Kasumi-1 (cell line): ENCODE measurements at places on chromosomes 1 and 21.

- no peak for DNase-seq
Observed at GRCh38 chr1:31615414-31615813, 2.1 kb upstream of the HCRTR1 start.

- DNase-seq = no peak
Observed at GRCh38 chr1:112769611-112770010, 54.5 kb upstream of the PPM1J start.

GRCh38 chr1:26894263-26894662 is 4.2 kb upstream of the GPN2 start:
- DNase-seq = no peak

DNA sequence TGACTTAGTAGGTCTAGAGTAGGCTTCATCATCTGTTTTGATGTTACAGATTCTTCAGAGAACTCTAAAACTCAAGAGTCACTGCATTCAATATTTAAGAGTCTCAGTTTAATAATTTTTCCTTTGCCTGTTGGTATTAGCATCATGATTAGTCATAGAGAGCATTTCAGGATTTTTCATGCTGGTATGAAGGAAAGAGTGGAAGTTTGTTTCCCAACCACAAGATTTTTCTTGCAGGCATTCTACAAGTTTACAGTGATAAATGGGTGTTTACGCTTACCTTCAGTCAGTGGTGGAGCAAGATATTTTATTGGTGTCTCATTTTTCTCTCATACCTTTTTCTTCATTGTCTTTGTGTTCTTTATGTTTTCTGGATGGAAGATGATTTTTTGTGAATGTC is 58.4 kb upstream of the MYOCOS start:
- no peak for DNase-seq

DNA sequence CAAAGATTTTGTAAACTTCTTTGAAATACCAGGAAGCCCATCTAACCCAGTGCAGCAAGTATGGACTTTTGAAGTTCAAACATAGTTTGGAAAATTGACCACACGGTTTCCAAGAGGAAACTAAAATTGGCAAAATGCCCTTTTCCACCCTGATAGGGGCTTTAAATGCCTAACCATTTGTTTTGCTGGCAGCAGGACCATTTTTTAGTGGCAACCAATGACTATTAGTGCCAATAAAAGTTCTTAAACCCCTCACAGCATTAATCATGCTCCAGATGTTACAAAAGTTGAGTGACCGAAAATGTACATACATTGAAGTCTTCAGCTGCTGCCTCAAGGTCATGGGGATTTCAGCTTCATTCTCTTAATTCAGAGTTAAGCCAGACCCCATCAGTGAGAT is 46.4 kb upstream of the ENAH start:
- DNase-seq = no peak

GRCh38 chr21:35559128-35559828 is 501.0 kb downstream of the SETD4 start:
- no peak for DNase-seq

DNA sequence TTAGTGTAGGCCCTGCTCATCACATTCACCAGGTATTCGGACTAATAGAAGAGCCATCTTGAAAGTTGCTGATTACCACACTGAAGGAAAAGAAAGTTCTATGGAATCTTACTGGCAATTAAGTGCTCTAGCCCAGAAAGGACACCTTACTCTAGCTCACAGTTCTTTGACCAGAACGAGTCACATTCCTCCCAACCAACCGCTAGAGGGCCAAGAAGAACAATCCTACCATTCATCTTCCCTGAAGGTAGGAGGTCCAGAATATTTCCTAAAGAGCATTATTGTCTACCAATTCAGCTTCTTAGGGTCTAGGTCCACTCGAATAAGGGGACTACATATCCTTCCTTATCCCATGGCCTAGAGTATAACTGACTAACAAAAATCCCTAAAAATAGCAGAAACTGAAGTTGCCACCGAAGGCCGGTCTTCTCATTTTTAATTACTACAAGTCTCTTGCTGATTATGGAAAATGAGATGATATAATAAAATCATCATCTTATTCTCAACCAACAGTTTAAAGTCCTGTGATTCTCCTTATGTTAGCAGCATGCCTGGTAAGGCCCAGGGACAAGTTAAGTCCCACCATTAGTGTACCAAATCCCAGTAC is 2.7 kb upstream of the FMO1 start:
- peak; percentile 43 for DNase-seq

DNA sequence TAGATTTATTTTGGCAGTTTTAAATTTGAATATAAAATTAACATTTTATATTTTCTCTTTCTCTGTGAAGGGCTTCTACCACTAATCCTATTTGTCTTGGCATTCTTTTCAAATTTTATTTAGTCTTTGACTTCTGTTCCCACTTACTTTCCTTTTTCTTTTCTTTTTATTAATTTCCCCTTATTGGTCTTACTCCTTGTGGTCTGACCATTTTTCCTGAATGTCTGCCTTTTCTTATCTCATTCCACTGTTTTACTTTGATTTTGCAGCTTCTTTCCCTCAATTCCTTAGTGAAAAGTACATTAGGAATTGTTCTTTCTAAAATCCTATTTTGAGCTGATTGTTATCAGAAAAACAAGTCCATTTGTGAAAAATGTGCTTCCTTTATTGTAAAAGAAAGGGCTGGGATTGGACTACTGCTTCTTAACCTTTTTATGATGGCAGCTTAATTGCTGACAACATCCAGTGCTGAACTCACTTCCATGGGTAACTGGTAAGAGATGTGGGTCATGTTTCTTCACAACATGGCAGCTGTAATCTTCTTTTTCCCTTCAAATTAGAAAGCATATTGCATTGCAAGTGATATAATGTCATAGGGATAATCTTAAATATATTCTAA is 284.6 kb downstream of the DNM3 start:
- DNase-seq = no peak

GRCh38 chr1:38026592-38027200 is 14.2 kb downstream of the UTP11 start:
- DNase-seq = peak; percentile 50

DNA sequence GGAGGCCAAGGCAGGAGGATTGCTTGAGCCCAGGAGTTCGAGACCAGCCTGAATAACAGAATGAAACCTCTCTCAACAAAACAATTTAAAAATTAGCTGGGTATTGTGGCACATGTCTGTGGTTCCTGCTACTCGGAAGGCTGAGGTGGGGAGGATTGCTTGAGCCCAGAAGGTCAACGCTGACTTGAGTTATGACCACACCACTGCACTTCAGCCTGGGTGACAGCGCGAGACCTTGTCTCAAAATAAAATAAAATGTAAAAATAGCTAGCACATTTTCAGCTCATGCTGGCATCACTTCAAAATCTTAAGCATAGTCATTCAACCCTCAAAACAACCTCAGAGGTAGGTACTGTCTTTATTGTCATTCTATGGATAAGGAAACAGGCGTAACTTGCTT is 6.4 kb downstream of the JAK1 start:
- no peak for DNase-seq

DNA sequence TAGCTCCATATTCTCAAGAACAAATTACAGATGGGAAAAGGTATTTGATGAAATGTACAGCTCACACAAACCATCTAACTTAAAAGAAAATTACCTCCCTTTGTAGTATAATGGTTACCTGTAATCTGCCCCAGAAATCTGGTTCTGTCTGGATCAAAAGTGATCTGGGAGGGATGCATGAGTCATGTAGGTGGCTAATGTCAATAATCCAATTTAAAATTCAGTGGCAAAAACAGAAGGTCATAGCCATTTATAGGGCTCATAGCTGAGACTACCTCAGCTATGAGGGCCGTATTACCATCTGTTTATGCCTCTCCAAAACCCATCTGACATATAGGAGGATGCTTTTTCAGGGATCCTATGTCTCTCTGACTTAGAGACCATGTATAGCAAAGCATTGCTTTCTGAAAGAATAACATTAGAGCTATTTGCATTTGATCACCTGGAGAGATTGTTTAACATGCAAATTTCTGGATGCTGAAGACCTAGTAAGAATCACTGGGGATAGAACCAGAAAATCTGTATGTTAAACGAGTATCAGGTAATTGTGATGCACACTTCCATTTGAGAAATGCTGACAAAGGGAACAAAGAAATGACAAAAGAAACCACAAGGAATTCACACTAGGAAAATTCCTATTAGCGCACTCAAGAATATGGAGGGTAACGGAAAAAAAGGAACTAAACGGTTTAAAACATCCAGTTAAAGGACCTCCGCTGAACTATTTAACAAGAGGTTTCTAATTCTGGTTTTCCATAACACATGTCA is 17.6 kb downstream of the PAXBP1 start:
- no peak for DNase-seq

DNA sequence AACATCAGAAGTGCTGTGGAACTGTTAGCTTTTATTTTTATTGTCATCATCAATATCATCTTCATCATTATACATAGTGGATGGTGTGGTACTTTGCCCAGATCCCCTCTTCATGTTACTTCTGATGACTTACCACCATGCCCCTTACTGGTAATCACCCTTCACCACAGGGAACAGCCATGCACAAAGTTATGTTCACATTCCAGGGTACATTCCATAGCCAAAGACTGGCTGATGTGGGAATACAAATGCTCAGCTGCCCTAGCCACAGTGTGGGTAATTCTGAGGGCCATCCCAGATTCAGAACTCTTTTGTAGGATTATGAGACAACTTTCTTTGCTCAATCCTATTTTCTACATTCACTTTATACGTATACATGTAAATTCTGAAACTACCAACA is 691.3 kb upstream of the CXADR start:
- no peak for DNase-seq

DNA sequence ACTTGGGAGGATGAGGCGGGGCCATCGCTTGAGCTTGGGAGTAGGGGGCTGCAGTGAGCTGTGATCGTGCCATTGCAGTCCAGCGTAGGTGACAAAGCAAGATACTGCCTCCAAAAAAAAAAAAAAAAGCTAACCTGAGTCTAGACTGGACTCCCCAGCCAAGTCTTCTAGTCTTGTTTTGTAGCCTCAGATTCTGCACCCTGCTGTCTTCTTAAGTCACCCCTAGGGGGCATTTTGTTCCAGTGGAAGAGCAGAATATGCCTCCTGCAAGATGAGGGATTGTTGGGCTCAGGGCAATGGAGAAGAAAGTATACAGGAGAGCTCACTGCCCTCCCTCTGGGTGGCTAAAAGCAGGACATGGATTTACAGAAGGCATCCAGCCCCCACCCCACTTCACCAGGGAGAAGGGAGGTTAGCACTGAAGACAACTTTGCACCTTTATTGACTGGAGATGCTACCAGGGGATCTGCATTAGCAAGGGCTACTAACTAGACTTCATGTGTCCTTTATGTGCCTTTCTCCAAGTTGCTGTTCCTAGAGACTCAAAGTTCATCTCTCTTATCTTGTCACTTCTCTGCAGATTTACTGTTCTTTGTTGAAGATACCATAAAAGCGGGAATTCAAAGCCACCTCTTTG is 15.3 kb upstream of the RNF187 start:
- DNase-seq = peak; percentile 54

DNA sequence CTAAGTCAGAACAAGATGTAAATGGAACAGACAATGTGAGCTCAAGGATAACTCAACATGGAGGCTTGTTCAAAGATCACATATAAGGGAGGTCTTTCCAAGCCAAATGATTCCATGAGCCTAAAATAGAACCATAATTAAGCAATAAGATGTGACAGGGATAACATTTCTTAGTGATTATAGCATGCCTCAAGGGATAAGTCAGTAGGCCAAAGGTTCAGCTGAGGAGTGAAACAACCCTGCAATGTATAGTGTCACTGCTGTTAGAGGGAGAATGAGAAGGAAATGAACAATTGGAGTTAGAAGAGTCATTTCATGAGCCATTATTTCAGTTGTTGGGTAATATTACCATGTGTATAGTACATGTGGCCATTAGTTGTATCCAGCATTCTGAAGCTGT is 25.0 kb downstream of the GORAB start:
- no peak for DNase-seq

DNA sequence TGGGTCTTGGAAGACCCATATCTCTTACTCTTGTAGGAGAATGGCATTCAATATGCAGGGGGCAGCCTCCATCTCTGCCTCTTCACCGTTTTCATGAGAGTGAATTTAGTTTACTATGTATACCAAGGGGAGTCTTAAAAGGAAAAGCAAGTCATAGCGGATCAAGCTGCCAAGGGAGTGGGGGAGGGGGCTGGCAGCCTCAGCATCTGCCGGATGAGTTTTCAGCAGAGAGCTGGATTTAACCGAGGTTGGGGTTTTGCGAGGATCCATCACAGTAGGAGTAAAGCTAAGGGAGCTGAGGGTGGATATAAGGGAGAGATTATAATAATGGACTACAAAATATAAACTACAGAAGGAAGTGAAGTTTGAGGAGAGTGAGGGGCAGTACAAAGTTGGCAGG is 9.9 kb downstream of the CD160 start:
- DNase-seq = no peak

GRCh38 chr1:16012590-16013219 is 5.1 kb downstream of the HSPB7 start:
- peak; percentile 45 for DNase-seq

DNA sequence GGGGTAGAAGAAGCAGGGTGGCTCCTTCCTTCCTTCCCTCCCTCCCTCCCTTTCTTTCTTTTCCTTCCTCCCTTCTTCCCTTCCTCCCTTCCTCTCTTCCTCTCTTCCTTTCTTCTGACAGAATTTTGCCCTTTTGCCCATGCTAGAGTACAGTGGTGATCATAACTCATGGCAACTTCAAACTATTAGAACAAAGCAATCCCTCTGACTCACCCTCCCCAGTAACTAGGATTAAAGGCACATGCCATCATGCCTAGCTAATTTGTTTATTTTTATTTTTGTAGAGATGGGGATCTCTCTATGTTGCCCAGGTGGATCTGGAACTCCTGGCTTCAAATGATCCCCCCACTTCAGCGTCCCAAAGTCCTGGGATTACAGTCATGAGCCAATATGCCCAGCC is 10.0 kb upstream of the RPE65 start:
- DNase-seq = no peak

GRCh38 chr1:48196237-48196636 is 26.3 kb upstream of the SLC5A9 start:
- peak; percentile 44 for DNase-seq

DNA sequence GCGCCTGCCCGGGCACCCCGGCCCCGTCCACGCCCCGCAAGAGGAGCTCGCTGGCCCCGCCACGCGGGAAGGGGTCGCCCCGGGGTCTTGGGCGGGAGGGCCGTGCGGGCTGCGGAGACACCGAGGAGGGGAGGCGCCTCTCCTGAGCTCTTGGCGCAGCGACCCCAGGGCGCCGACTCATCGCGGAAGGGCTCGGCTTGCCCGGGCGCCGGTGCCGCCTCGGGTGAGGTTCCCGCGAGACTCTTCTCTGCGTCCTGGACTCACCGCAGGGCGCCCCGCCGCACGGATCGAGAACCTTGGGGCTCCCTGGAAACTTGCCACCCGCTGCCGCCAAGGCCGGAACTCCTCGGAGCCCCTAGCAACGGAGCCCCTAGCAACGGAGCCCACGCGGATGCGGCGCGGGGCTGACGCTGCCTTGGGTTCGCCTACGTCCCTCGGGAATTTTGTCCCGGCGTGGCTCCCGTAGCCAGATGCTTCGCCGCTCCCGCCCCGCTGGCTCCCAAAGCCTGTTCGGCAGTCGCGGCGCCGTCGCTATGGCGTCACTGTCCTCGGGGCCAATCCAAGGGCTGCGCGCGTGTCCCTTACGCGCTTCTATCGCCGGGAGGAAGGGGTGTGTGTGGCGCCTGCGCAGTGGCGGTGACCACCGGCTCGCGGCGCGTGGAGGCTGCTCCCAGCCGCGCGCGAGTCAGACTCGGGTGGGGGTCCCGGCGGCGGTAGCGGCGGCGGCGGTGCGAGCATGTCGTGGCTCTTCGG is at the start of gene ATAD3A:
Gene ATAD3A, plus strand, starts transcription at position 630 of the 753 bp plus-strand sequence. Its CDS starts 107 bp downstream, at position 737.
- DNase-seq = peak; percentile 91
